Substantia nigra (tissue), 51 donors: ENCODE measurements at places on chromosomes 12 and 14.
A peak's percentile ranks its signal among the peaks of the same experiment; 100 is the strongest.

GRCh38 chr12:50314636-50315312 lies 31.5 kb upstream of the LIMA1 start:
- DNase-seq: no peak

DNA sequence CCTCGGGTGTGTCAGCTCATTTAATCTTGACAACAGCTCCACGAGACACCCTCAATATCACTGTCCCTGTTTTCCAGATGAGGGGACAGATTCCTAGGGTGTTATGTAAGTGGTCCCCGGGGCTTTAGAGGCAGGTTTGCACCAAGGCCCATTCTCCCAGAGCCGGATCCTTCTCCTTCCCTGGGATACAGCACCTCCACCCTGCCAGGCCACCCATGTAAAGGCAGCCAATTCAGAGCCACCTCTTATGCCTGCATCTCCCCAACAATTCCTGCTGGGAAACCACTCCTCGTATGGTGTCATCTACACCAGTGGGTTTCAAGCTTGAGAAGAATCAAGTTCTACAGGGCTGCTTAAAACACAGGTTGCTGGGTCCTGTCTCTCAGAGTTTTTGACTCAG lies 4.1 kb upstream of the CYP46A1 start:
- DNase-seq: no peak

DNA sequence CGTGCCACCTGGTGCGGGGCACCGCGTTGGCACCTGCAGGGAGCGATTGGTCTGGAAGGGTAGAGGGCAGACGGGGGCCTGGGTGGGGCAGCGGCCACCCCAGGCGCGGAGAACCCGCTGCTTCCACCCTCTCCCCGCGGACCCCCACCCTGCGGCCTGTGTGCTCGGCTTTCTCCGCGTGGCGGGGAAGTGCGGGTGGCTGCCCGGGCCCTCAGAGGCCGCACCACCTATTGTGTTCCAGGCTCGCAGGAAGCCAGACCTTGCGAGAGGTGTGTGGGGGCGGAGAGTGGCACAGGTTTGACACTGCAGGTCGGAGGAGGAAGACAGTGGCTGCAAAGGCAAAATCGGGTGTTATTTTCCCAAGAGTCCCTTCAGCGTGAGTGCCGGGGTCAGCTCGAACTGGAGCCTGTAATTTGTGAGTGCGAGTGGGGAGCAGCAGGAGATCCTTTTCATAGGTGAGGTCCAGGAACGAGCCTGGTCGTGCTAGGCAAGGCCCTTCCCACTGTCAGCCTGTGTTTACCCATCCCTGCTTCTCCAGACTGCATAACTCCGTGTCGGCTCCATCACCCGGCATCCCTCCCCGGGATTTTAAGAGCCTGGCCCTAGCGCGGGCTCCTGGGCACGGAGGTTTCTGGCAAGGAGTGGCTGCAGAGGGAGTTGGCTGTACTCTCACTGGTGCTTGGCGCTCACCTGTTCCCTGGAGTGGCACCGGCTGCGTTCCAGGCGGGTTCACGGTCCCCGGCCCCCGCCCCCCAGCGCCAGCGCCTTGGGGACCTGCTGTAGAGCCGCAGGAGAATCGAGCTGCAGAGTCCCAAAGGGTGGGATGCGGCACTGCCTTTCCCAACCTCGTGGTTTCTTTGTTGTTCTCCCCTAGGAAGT lies 935 bp downstream of the TBC1D30 start:
- no peak for DNase-seq

- DNase-seq: no peak
Measured at GRCh38 chr14:81342850-81343580, 57.1 kb downstream of the STON2 start.

DNA sequence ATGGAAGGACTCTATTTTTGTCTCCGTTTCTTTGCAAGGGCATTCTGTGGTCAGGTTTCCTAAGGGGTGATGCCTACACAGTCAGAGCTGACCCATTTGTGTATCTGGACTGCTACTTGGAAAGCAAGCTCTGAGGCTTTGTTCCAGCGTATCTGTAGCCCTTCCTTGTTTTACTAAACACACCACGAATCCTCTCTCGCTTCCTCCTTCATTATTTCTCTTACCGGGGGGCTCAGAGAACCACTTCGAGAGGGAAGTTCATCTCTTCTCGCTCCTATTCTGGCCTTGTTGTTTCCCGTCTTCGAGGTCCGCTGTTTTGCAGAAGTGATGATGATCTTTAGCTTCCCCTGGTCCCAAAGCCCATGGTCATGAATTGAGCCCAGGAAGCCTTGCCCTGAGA lies 164.7 kb downstream of the SSPN start:
- DNase-seq: peak; percentile 41

GRCh38 chr12:57935331-57935730 lies 6.0 kb upstream of the ATP23 start:
- no peak for DNase-seq
